Activated CD4-positive, alpha-beta T cell treated with anti-CD3 and anti-CD28 coated beads, Interleukin-2, amount 50 U/mL, for 16 hours (primary cell): ENCODE measurements at places on chromosomes 1 and 21.

DNA sequence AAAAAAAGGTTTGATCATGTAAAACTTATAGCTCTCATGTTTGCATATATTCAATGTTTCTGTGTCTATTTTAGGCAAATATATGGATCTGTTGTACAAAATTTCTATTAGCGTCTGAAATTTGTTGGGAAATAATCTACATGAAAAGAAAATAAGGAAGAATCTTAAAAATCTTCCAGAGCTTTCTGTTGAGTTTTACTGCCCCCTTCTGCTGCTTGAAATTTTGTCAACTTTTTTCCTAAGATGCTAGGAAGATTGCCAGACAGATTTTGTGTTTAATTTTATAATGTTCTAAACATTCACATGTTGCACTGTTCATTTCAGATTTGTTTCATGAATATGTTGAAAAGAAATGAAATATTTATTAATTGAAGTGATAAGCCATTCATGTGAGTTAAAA lies 2.5 kb upstream of the PTGS2 start:
- DNase-seq, result no peak

DNA sequence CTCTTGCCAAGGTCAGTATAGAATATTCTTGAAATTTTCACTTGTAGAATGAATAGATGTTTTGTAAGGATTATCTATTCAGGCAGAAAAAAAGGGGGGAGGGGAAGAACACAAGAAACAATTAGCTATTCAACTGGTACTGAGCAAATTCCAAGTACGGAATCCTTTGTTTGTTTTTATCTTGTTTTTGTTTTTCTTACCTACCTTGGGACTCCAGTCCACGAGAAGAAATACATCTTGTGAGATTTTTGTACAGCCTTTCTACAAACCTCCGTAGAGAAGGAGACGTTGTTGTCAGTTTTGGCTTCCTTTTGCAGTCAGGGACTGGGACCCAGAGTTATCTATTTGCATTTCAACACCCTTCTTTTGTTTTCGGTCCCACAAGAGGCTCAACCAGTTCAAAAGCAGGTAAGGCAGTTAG lies 36.0 kb downstream of the ZNF281 start:
- DNase-seq, result no peak

GRCh38 chr1:67465375-67465774 lies 35.2 kb upstream of the SERBP1 start:
- DNase-seq, result no peak

GRCh38 chr1:20143318-20143717 lies 4.2 kb downstream of the PLA2G2F start:
- DNase-seq, result no peak

GRCh38 chr1:1627261-1627828 lies 4.6 kb upstream of the MMP23B start:
- no peak for DNase-seq

- DNase-seq, result peak; percentile 15
Measured at GRCh38 chr1:35717911-35718476, 690 bp downstream of the C1orf216 start.

- DNase-seq, result no peak
Measured at GRCh38 chr1:101302831-101303511, 66.2 kb downstream of the S1PR1 start.

- no peak for DNase-seq
Measured at GRCh38 chr1:156433602-156434001, 64.6 kb downstream of the RHBG start.

- no peak for DNase-seq
Measured at GRCh38 chr1:232369451-232370296, 260.3 kb downstream of the SIPA1L2 start.

GRCh38 chr1:150552911-150553289 lies 3.7 kb downstream of the ADAMTSL4 start:
- no peak for DNase-seq

DNA sequence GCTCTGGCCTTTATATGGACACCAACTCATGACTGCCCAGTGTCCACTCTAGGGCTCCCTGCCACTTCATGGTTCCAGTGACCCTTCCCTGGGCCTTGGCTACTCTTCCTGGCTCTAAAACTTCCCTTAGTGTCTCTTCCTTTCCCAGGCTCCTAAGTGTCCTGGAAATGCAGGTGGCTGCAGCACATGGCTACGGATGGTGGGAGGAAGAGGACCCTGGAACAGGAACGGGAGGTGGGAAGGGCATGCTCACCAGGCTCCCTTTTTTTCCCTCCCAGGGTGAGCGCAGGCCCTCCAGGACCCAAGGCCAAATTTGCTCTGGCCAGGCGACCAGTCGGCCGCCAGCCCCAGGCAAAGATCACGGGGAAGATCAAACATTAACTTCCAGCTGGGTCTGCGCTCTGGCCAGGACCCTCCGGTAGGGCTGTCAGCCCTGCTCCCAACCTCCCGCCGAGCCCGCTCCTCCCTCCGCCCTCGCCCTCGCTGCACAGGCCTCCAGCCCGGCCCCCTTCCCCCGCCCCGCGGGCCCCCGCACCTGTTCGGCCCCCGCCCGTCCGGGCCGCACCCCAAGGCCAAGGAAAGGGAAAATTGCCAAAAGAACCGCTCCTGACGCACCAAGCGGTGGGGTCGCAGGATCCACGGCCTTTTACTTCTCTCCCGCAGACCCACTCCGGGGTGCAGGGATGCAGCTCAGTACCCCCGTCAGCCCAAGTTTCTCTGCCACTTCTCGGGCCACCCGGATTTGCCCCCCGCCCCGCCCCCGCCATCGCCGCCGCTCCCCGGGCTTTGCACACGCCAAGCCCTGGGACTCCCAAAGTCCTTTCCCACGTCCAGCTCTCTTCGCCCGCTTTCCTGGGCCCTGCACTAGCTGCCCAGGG lies 894 bp downstream of the TCEA3 start:
- no peak for DNase-seq

DNA sequence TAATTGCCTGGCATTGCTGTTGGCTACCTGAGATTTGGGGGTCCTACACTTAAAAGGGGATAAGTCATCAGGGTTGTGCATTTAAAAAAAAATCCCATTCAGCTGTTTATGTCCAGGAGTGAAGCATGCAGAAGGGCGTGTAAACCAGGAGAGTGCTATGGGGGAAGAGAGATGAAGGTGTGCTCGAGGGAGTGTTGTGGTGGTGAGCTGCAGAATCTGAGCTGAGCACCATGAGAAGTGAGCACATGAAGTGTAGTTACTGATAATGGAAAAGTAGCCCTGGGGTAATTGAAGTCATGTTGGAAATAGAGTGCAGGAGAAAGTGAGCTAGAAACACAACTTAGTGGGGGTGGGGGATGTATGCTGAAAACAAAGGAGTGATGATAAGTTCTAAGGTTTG lies 705 bp downstream of the FCRL1 start:
- DNase-seq, result no peak
